NCI-H187 treated with DMSO at 0.1 percent for 48 hours (cell line): ENCODE measurements at places on chromosomes 12 and 14.
A peak's percentile ranks its signal among the peaks of the same experiment; 100 is the strongest.

DNA sequence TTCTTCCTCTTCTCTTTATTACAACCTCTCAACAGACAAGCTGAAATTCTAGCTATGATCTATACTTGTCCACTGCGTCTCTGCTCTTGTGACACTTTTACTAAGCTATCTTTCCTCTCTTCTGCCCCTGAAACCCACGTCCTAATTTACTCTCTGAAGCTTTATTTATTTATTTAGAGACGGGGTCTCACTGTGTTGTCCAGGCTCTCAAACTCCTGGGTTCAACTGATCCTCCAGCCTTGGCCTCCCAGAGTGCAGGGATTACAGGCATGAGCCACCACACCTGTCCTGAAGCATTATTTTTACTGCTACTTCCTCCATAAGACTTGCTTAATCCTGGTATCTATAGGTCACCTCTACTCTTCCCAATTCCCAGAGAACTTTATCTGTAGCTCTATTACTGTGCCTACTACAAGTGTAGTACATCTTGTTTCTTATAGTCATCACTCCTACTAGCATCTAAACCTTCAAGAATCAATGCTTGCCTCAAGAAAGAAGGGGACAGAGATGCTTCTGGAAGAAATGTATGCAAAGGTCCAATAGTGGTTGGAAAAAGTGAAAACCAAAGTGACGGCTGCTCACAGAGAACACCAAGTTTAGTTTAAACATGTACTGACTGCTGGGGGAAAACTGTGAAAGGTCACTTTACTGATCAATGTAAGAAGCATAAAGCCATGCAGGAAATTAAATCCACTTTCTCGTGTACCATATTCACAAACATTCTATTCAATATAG is 61.3 kb downstream of the MED13L start:
- DNase-seq, result no peak

DNA sequence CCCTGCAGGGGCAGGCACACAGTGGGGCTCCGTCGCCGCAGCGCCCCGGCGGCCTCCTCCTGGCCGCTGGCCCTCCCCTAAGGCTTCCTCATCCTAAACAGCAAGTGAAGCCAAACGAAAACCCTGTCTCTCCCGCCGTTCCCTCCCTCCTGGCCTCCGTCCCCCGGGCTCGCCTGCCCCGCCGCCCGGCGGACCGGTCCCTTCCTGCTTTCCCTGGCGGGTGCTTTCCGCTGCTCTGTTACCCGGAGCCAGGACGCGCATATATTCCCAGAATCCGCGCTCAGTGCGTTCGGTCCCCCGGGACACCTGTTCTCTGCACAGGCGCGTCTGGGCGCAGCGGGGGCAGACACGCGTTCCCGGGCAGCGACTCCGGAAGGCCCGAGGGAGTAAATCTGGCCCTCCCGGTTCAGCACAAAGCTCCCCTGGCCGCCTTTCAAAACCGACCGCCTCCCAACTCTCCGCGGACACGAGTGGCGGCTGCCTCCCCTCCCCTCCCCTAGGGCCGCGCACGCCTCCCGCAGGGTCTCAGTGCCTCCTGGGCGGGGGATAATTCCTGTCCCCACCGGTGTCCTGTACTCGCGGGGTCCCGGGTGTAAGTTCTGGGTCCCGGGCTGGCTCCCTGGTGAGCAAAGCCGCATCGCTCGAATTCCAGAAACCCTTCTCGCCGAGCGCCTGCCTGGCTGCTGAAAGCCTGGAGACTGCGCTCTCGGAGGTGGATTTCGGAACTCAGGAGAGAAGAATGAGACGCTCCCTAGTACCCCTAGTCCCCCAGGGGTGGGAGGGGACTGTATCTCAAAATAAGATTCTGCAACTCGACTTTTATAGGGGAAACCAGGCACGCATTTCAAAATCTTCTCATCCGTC is 21.4 kb upstream of the CEP170B start:
- no peak for DNase-seq

DNA sequence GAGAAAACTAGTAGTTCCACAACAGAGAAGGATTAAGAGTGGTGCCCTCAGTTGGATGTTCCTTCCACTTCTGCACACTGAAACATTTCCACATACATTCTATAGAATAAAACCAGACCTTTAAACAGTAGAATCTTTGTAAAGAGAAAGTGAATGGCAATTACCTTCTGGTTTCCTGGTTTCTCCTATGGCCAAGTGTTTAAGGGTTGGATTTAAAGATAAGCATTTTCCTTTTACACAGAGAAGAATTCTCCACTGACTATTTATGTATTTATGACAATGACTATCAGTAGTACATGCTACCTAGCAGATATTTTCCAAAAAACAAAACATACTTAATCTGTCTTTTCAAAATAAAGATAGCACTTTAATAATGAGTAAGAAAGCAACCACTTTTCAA is 3.2 kb downstream of the ATG2B start:
- no peak for DNase-seq

- DNase-seq, result no peak
Measured at GRCh38 chr12:114850661-114851275, 166.8 kb upstream of the TBX3 start.

GRCh38 chr12:110613771-110614684 is at the start of gene TCTN1:
TCTN1 (plus strand) TSS chr12:110614129; CDS start chr12:110614183, 54 bp downstream.
- DNase-seq, result peak; percentile 90

DNA sequence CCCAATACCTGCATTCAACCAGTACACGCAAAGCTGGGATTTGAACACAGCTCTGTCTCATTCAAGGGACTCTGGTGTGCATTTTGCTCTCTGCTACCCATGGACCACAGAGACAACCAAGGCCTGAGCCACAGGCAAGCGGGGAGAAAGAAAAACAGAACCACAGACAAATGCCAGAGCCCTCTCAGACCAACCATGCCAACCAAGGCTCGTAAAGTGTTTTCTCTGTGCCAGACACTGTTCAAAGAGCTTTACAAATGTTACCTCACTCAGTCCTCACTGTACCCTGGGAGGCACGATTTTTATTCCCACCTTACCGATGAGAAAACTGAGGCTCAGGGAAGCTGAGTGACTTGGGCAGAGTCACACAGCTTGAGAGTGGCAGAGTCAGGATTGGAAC is 32.4 kb upstream of the EML1 start:
- no peak for DNase-seq

- no peak for DNase-seq
Measured at GRCh38 chr12:83807871-83808270, 1104.7 kb downstream of the SLC6A15 start.

DNA sequence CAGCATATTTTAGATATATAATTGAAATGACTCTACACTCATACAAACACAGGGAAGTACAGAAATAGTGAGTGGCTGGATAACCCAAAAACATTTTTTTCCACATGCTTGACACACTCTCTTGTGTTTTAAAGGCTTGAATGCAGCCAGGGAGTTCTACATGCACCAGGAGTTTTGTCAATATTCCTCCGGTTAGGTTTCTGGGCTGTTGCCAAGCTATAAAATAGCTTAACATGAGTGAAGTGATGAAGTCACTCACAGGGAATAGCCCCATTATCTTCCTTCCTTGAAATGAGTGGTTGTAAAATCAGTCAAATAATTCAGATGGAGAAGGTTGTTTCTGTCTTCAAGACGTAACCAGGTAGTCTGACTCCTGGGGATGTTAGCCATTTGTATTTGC is 582.7 kb downstream of the SLC6A15 start:
- DNase-seq, result no peak

- no peak for DNase-seq
Measured at GRCh38 chr12:109542014-109542413, 31.3 kb downstream of the MMAB start.

- no peak for DNase-seq
Measured at GRCh38 chr14:73234586-73235394, 2.5 kb upstream of the PAPLN start.

- no peak for DNase-seq
Measured at GRCh38 chr12:92470608-92471021, 232.2 kb upstream of the PLEKHG7 start.

- no peak for DNase-seq
Measured at GRCh38 chr12:30014991-30015390, 231.2 kb upstream of the TMTC1 start.

- no peak for DNase-seq
Measured at GRCh38 chr12:47775100-47775911, 2.3 kb downstream of the SLC48A1 start.

GRCh38 chr14:104746934-104747481 is 5.9 kb upstream of the SIVA1 start:
- DNase-seq, result no peak

GRCh38 chr12:85740186-85740585 is 96.0 kb downstream of the RASSF9 start:
- no peak for DNase-seq

DNA sequence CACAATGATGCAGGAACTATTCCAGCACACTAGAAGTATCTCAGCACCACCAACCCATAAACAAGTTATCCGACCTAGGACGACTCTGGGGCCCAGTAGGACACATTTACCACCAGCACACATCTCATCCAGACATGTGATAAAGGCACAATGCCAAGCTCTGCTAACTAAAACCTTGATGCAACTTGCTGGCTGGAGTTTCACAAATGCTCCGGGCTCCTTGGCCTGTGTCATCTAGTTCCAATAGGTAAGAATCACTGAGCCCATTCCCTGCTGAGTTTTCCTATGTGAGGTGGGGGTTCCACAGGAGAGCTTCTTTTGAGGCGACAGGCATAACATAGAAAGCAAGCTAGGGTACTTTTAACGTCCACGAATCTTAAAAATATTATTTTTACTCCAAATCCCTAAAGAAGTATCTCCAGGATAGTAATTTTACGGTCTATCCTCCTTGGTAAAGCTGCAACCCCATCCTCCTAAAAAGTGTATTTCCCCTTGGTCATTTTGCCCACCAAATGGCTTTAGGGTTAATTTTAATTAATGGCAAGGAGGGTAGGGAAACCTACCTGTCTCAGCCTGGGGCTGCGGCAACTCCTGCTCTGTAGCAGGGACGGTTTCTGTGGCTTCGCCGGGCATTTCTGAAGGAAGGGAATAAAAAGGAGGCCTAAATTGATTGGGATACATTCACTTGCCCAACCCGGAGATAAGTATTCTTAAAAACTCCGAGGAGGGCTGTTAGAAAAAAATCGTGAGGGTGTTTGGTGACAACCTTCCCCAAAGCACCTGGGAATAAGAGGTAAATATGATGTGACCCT is 1.0 kb downstream of the NACA start:
- DNase-seq, result no peak

GRCh38 chr12:118922405-118922804 is 58.9 kb upstream of the SRRM4 start:
- DNase-seq, result no peak

- no peak for DNase-seq
Measured at GRCh38 chr14:23137813-23138535, 18.9 kb upstream of the CEBPE start.

- DNase-seq, result no peak
Measured at GRCh38 chr14:55756557-55756956, 176.6 kb downstream of the KTN1 start.

DNA sequence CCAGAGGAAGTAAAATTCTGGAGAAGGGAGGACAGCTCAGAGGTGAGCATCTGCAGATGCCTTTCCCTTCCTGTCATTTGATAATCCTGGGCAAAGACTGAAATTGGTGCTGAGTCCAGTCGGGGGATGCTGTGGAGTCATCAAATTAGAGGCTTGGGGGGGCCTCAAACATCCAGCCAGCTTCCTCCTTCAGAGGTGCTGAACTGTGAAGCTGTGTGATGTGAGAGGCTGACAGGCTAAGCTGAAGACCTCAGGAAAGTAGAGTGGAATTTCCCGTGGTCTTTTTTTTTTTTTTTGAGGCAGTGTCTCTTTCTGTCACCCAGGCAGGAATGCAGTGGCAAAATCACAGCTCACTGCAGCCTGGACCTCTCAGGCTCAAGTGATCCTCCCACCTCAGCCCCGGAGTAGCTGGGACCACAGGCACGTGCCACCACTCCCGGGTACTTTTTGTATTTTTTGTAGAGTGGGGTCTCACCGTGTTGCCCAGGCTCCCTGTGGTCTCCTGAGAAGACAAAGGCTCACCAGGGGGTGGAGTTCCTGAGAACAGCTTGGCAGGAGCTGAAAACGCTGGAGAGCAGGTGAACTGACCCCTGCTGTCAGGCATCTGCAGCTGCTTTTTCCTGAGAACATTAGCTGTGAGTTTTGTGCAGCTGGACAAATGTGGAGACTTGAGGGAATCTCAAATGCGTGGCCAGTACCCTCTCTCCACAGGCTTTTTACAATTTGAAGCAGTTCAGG is 6.1 kb upstream of the TCL1B start:
- DNase-seq, result no peak

DNA sequence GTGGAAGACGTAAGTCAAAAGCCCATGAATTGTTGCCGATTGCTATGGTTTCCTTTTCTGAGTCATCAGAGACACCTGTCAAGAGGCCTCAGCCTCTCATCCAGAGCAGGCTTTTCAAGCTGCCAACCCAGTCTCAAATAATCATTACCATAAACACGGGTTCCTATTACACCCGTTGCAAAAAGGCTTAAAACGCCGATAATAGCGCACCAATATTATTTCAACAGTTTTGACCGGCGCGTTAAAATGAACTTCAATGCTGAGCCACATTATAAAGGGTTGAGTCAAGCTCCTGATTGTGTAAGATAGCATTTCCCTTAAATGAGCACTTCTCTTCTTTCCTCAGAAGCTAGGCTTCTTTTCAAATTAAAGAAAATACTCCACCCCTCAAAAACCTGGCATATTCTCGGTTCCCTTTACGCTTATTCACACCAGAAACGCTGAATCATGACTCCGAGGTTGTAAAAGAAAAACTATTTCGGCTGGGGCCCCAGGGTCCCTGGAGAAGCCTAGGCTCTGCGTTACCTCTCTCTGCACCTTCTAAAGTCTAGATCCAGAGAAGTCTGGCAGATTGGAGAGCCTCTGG is 1.4 kb downstream of the TMTC1 start:
- DNase-seq, result no peak

GRCh38 chr14:100667656-100668055 is 59.0 kb upstream of the DLK1 start:
- no peak for DNase-seq

- DNase-seq, result no peak
Measured at GRCh38 chr12:18644564-18644963, 93.2 kb downstream of the PLCZ1 start.

GRCh38 chr14:92392711-92393110 is 69.7 kb downstream of the SLC24A4 start:
- no peak for DNase-seq

GRCh38 chr14:58628406-58628805 is 9.4 kb upstream of the DACT1 start:
- no peak for DNase-seq

DNA sequence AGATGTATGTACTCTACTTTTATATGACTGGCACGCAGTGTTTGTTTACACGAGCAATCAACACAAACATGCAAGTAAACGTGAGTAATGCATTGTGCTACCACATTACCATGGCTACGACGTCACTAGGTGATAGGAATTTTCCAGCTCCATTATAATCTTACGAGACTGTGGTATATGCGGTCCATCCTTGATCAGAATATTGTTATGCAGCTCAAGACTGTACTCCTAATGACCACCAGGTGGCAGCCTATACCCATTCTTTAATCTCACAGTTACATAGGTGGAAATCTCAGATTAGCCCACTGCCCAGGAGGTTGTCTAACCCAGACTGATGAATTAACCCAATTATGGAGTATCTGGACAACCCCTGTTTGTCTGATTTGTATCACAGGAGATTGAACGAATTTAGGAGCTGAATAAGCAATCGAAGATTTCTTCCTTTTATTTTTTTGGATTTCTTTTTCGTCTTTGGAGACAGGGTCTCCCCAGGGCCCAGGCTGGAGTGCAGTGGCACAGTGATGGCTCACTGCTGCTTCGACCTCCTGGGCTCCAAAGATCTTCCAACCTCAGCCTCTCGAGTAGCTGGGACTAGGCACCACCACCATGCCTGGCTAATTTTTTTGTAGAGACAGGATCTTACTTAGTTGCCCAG is 8.7 kb upstream of the TESPA1 start:
- DNase-seq, result peak; percentile 72
